Renal cortical epithelial cell (primary cell): ENCODE measurements at places on chromosomes 4 and X.

- DNase-seq: no peak
Observed at GRCh38 chrX:74246524-74246923, 57.5 kb upstream of the ZCCHC13 start.

DNA sequence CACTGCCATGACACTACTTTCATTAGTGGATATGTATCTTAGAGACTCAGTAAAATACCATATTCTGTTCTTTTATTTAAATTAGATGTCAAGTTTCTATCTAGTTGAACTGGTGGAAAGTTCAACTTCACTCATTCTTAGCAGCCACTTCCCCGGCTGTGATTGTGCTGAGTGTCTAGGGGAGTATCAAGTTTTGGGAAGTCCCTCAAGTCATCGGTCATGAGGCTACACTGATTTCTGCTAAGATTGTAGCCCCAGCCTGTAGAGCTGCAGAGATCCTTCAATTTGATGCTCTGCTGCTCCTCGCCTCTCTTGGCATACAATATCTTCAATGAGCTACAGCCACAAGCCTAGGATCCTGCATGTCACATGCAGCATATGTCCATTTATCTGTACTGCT lies 53.9 kb downstream of the DMP1 start:
- DNase-seq: no peak

DNA sequence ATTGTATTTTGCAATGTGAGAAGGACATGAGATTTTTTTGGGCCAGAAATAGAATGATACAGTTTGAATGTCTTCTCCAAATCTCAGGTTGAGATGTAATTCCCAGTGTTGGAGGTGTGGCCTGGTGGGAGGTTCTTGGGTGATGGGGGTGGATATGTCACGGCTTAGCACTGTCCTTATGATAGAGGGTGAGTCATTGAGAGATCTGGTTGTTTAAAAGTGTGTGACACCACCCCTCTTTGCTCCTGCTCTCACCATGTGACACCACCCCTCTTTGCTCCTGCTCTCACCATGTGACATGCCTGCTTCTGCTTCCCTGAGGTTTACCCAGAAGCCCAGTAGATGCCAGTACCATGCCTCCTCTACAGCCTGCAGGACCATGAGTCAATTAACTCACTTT lies 1226.9 kb downstream of the PCDH7 start:
- peak; percentile 4 for DNase-seq

DNA sequence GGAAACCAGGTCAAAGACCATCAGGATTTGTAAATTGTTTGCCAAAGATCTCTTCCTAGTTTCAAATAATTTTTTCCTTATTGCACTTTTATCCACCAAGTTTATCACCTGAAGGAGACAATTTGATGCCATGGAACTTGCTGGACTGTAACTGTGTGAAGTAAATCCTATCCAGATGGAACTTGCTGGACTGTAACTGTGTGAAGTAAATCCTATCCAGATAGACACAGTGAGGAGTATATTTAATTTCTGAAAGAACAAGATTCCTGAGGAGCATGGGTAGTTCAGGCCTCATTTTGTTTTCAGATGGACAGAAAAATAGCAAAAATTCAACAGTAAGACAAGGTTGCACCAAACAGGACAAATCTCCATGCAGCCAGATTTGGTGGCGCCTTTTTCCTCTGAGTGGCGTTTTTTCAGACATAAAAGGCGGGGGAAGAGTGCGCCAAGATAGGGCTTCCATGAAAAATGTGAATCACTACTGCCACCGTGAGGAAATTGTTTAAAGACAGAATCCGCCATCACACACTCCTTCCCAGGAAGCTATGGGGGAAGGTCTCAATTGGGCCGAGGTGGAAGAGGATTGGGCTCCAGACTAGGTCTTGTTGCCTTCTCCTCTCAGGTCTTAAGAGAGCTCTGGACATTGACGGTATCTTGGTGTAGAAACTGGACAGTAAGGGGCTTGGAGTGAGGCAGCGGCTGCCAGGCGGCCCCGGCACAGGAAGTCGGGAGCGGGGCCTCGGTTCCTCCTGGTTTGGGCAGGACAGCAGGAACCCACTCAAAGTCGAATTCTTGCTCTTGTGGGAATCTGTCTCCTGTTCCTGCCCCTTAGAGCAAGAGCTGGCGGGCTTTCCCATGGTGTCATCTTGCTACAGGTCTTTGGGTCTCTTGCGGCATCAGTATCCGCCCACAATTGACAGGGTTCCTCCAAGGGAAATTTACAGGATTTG lies 234.7 kb downstream of the OR13H1 start:
- DNase-seq: no peak

GRCh38 chr4:44157611-44158277 lies 290.9 kb downstream of the KCTD8 start:
- peak; percentile 5 for DNase-seq

GRCh38 chr4:41643331-41643730 lies 105.2 kb downstream of the PHOX2B start:
- DNase-seq: no peak

DNA sequence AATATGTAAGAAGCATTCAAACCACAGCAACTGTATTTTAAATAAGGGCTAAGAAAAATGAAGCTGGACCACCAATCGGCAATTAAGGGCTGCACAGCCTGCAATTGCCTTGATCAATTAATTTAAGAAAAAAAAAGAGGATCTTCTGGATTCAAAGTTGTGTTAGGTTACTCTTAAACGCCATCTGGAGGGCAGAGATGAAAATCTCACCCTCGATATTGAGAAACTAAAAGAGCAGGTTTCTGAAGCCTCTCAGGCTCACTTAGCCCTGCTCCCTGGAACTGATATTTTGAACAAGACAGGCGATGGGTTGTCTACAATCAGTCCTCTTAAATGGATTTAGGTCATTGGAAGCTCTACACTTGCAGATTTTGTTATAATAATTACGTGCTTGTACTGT lies 579.4 kb downstream of the GRXCR1 start:
- DNase-seq: no peak

DNA sequence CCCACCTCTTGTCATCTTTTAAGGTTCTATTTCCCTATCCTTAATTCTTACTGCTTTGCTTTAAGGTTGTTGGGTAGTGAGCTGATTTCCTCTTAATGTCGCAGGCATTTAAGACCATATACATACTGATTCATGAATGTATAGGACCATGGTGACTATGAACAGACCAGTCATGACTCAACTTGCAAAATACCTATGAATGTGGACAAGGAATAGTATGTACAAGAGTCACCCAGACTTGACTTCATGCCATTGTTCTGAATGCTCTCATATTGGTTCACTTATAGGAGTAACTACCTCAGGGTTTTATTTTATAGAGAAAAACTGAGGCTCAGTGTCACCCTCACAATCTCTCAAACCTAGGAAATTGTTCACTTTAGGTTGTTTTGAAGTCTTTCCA lies 44.3 kb downstream of the CCNG2 start:
- DNase-seq: peak; percentile 13

DNA sequence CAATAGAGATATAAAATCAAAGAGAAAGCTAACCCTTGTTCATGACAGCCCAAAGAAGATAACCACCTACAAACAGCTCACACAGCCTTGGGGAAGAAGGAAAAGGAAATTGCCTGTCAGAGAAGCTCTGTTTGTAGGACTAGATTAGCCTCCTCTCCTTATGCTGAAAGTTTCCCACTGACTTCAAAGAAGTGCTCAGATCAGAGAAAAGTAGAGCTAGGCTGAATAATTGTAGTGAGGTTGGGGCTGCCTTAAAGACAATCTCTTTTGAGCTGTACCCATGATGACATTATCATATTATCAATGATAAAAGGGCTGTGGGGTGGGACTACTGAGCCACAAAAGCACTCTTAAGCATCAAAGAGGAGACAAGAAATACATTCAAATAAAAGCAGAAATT lies 223.0 kb upstream of the GALNT7 start:
- no peak for DNase-seq

DNA sequence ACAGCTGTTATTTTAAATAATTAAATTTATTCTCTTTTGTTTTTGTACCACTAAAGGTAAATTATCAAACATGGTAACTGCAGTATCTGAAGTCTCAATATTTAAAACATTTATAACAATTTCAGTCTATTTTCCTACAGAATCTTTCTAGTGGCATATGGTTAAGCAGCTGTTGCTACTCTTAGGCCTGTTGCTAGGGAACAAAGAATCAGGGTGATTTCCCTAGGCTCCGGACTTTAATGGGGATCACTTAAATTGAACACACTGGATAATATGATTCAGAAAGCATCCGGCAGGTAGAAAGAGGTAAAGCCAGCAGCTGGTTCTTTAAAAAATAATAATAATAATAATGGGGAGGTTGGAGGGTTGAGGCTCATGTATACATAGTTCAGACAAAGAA lies 17.6 kb downstream of the FBXO8 start:
- DNase-seq: no peak

- DNase-seq: no peak
Observed at GRCh38 chr4:143559757-143560147, 46.2 kb downstream of the SMARCA5 start.

- no peak for DNase-seq
Observed at GRCh38 chr4:152990471-152991131, 54.5 kb downstream of the FHDC1 start.

GRCh38 chrX:106811131-106811910 lies 8.8 kb downstream of the TBC1D8B start:
- DNase-seq: no peak

- peak; percentile 18 for DNase-seq
Observed at GRCh38 chrX:152897222-152898131, at the start of gene ZNF185. TSS of gene ZNF185 (plus strand) at chrX:152898067. CDS start at chrX:152914490, 16,423 bp downstream.

DNA sequence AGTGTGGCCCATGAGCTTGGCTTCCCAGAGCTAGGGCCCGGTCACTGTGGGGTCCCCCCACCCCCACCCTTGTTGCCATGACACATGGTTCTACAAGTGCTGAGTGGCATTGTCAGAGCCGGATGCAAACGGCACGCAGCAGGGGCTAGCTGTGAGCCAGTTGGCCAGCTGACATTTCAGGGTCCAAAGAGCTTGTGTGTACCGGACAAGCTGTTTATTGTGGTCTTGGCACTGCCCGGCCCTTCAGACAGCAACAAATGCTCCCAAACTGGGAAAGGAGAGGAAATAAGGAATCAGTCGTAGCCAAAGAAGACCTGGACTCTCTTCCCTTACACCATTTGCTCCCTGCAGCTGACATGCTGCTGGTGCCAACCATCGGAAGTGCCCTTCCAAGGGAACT lies 36.8 kb downstream of the TSC22D3 start:
- no peak for DNase-seq

DNA sequence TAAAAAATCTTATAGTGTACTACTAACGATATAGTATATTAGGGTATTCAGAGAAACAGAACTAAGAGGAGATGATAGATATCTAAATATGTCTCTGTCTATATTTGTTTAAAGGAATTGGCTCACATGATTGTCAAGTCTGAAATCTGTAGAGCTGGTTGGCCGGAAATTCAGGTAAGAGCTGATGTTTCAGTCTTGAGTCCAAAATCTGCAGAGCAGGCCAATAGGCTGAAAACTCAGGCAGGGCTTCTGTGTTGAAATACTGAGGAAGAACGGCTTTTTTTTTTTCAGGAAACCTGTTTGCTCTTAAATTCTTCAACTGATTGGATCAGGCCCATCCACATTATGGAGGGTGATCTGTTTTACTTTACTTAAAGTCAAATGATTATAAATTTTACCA lies 31.7 kb downstream of the PGRMC2 start:
- no peak for DNase-seq

DNA sequence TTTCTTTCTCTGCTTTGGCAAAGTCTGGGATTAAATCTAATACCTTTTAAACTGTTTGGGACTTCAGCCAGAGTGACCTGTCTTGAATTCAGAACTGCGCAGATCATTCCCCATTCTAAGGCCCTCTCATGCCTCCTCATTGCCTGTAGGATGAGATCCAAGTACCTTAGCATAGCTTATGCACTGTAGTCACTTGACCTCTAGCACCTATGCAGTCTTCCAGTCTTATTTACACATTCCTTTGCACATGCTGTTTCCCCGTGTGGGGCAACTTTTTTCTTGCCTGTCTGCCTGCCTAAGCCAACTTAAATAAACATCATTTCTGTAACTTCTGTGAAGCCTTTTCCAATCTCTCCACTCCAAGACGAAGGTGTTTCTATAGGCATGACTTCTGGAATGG lies 68.4 kb downstream of the AR start:
- DNase-seq: peak; percentile 53

DNA sequence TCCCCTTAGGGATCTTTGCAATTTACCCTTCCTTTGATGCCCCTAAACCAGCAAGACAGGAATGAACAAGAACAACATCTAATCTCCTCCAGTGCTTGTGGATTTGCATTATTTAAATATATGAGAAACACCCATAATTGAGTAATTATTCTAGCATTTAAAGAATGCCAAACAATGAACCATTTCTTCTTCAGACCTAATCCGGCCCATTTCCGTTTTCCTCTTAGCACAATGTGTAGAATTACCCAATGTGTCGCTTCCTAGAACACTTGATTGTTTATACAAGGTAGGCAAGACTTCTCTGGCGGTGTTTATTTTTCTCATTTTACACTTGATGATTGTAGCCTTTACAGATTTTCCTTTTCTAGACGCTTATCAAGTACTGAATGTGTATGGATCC lies 43.5 kb downstream of the CLDN34 start:
- no peak for DNase-seq

GRCh38 chrX:136250191-136251040 lies 784 bp downstream of the MAP7D3 start:
- DNase-seq: peak; percentile 8

DNA sequence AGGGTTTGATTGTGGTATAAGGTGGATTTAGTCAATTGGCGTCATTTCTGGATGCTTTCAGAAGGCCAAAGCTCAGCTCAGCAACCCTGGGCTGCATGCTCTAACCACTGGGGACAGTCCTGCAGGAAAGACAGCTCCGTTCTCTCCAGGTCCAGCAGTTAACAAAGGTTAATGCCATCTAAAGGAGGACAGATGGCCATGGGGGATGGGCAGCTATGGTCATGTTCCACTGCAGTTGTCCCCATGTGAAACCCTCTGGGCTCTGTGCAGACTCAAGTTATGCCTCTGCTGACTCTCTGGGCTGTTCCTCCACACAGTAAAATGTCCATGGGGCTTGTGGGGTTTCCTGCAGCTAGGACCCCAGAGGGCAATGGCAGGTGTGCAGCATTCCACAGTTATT lies 562.1 kb upstream of the ADGRL3 start:
- no peak for DNase-seq

GRCh38 chrX:130121505-130121800 lies 11.2 kb upstream of the ELF4 start:
- DNase-seq: no peak
